ENCODE measurements at places on chromosomes 5 and 9.

- DNase-seq = no peak
Observed at GRCh38 chr5:52853650-52854049, 65.9 kb downstream of the ITGA1 start.

GRCh38 chr5:59040024-59040803 is 457.3 kb downstream of the RAB3C start:
- DNase-seq = no peak

- DNase-seq = no peak
Observed at GRCh38 chr5:150532996-150533395, 25.1 kb downstream of the NDST1 start.

DNA sequence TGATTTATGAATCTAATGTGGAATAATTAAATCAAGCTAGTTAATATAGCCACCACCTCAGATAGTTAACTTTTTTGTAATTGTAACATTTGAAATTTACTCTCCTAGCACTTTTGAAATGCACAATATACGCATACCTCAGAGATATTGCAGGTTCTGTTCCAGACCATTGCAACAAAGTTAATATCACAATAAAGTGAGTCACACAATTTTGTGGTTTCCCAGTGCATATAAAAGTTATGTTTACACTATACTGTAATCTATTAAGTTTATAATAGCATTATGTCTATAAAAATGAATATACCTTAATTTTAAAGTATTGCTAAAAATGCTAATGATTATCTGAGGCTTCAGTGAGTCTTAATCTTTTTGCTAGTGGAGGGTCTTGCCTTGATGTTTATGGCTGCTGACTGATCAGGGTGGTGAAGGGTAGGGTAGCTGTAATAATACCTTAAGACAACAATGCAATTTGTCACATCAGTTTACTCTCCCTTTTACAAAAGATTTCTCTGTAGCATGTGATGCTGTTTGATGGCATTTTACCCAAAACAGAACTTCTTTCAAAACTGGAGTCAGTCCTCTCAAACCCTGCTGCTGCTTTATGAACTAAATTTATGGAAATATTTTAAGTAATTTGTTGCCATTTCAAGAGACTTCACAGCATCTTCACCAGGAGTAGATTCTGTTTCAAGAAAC is 235.1 kb upstream of the ADAMTSL1 start:
- DNase-seq = no peak

GRCh38 chr5:163460562-163461171 is at the start of gene HMMR:
HMMR (plus strand) TSS chr5:163460632; CDS start chr5:163460693, 61 bp downstream.
- no peak for DNase-seq

DNA sequence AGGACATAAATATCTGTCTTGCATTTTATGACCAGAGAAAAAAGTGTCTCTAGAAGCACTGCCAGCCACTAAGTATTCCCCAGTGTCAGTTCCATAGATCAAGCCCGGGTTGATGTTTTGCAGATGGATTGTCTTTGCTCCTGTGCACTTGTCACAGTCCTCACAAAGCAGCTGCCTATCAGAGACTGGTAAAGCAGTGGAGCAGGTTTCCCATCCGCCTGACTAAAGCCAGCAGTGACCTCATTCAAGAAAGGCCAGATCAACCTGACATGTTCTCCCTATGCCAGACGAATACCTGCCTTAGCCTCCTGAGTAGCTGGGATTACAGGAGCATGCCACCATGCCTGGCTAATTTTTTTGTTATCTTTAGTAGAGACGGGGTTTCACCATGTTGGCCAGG is 26.8 kb upstream of the GARNL3 start:
- no peak for DNase-seq

DNA sequence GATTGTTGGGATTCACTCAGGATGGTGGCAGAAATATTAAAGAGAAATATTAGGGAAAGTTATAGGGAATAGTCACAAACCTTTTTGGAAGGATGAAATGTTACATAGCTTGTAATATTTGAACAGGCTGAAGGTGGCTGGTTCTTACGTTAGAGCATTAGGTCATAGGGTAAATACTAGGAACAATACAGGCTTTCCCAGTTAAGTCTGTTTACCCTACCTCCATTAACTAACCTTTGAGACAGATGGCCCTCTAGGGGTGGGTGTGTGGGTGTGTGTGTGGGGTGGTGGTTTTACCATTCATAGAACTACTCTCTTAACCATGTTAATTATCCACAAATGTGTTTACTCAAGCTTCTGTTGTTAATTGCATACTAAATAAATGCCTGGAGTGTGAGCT is 94.3 kb upstream of the STK32A start:
- no peak for DNase-seq

DNA sequence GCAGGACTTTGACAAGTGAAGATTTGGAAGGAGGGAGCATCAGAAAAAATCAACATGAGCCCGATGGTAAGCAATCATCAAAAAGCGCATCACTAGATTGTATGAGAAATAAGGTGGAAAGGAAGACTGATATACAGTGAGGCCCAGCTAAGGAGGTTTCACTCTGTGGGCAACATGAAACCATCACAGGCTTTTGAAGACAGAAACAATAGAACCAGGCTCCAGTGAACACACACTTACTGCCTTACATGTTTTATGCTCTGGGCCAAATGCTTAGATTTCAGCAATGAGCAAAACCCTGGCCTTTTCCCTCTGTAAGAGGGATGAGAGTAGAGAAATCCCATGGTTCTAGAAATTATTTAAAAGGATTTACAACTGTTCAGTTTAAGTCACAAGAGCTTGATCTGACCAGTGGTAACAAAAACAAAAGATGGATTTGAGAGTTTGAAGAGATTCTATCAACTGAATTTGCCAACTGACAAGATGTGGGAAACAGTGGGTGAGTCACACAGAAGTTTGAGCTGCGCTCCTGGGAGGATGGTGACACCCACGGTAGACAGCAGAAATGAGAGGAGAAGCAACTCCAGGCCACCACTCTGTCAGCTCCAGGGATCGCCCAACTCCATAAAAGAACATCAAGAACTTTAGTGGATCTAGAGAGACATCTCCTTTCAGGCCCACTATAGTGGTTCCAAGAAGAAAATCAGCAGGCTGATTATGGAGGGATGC is 261.8 kb downstream of the MCTP1 start:
- DNase-seq = no peak

DNA sequence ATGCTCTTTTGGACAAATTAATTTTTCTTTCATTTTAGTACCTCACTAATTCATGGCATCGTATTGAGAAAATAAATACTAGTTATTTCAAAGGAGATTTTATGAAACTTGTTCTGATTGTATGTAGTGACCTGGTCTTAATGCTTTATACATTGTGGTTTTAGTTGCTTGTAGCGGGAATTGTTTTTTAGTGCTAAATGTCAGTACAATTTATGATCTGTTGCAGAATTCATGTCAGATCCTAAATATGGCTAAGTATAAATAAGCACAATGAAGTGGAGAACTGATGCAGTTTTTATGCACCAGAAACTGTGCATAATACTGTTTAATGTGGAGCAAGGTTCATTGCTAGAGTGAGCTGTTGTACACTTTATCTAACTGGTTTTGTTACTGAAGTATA is 308.8 kb downstream of the PJA2 start:
- DNase-seq = no peak

DNA sequence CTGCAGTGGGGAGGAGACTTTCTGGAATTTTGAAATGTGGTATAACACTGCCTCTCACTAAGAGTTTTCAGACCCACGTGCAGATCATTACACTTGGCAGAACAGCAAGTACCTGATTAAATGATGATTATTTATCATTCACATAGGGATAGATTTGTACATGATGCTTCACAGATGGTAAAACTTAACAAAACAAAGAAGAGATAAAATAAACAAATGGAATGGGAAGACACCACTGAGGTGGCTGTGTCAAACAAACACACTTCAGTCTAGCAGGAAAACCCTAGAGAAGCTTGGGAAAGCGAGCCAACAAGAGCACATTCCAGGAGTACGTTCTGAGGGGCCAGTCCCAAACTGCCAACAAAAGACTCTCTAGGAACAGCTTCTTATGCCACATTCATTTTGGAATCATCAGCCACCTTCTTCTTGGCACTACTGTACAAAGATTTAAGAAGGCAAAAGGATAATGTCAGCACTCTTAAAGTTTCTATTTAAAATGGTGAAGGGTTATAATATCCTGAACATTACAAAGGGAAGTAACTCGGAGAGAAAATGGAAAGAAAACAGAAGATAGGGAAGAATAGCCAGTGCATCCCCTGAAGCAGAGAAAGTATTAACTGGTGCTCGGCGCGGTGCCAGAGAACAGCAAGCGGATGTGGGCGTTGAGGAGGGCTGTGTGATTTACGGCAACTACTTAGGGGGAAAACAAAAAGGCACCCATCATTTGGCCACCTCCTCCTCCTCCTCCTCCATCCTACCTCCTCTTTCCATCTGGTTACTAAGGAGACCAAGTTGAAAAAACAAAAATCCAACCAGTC is 1.6 kb downstream of the MED27 start:
- no peak for DNase-seq

DNA sequence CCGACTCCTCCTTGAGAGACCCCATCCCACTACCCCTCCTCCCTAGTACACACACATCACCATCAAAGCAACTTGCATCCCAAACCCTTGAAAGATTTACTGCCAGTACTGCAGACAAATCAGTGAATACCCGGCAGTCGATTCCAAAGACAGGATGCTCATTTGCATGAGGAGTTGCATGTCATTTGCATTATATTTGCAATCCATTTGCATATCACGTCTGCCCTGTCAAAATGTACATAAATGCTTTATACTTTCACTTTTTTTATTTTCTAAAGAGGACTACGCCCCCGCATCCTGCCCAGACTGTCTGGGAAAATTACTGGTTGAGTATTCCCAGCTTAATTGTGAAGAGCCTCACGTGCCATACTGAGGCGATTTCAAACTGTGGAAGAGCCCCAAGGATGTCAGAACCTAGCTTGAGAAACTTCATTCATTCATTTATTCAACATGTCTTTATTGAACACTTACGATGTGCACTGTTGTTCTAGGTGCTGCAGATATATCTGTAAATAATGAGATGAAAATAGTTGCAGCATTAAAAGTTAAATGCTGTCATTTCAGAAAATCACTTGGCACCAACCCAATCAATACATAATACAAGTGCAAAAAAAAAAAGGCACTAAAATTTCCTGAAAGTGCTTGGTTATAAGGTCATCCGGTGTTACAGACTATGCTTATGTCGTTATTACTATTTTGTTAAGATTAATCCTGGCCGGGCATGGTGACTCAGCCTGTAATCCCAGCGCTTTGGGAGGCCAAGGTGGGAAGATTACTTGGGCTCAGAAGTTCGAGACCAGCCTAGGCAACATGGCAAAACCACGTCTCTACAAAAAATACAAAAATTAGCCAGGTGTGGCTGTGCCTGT is 17.2 kb upstream of the SIL1 start:
- no peak for DNase-seq

GRCh38 chr9:137833721-137834613 is 43.6 kb upstream of the CACNA1B start:
- DNase-seq = no peak

DNA sequence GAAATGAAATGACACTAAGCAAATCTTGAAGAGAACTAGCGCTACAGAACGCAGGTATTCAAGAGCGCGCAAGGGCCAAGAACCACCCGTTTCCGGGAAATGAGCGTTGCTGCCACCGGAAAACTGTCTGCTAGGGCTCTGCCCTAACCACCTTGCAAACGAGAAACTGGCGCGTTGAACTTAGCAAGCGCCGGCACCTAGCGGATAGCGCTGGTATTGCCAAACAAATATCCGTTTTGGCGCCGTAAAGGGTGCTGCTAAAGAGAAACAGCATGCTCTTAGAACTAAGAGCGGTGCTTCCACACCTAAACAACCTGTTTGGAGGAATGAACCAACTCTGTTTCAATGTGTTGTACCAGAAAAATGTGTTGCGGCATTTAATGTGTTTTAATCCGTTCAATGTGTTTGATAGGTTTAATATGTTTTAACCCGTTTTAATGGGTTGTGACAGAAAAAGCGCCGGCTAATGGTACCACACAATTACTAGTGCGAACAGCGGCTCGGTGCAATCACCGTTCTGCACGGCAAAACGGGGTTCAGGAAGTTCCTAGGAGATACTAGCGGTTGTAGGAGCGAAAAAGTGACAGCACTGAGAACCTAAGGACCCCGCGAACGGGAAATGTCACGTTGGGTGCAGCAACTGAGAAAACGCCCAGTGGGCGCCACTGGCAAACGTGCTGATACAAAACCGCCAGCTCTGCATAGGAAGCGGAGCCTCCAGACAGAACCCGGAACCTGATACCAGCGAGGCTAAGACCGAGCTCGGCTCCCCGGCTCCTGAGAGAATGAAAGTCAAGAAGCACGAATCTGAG is at the start of gene ANXA2R:
Gene ANXA2R (minus strand): TSS at position 33 of the 812 bp plus-strand sequence. CDS start 273 bp downstream, outside the sequence.
- no peak for DNase-seq

- no peak for DNase-seq
Observed at GRCh38 chr5:174693697-174694385, 30.5 kb upstream of the MSX2 start.

GRCh38 chr5:136374003-136374402 is 8.7 kb upstream of the TRPC7 start:
- DNase-seq = no peak

GRCh38 chr5:100852988-100853449 is 50.1 kb downstream of the ST8SIA4 start:
- DNase-seq = no peak

GRCh38 chr9:90979639-90980038 is 178.0 kb downstream of the SYK start:
- no peak for DNase-seq

DNA sequence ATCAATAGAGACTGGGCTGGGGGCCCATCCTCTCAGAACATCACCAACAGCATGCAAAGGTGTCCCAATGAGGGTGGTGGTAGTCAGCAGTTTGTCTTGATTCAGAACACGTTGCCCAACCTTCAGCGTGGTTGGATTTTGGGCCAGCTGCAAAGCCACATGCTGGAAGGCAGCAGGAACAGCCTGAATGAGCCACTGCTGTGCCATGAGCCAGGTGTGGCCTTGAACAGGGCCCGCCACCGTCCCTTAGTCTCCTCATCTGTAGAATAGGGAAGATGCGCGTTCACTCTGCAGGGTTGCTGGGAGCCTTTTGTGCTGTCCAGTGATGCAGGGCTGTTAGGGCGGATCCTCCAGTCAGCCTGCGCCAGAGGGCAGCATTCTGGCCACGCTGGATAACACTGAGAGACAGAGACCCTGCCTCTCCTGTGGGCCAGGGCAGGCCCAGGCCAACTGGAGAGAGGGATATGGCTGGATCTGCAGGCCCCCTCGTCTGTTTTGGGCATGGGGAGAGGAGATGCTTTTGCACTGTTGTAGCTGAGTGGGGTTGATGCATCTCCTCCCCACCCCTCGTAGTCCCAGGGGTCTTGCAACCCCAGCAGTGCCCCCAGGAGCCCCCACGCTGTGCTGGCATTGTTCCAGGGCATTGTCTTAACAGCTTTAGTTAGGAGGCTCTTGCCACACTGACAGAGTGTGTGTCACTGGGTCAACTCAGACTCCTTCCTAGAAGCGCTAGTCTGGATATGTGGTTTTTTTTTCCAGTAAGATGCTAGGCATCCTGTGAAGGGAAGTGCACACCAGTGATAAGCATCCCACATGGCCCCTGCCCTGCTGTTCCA is 42.1 kb downstream of the SLC46A2 start:
- no peak for DNase-seq

GRCh38 chr9:136225366-136225747 is 20.3 kb downstream of the QSOX2 start:
- DNase-seq = no peak

- DNase-seq = no peak
Observed at GRCh38 chr9:89667726-89668125, 62.9 kb downstream of the GADD45G start.

GRCh38 chr9:36433386-36433785 is 33.3 kb upstream of the RNF38 start:
- no peak for DNase-seq
